Stimulated activated naive CD8-positive, alpha-beta T cell treated with anti-CD3 and anti-CD28 coated beads, Interleukin-15, amount 100 ng/mL, for 72 hours (primary cell): ENCODE measurements at places on chromosomes 6 and 20.

- no peak for DNase-seq
Measured at GRCh38 chr6:147579667-147580066, 71.2 kb downstream of the SAMD5 start.

- peak; percentile 85 for DNase-seq
Measured at GRCh38 chr6:170147832-170148708, 142.8 kb downstream of the DLL1 start.

DNA sequence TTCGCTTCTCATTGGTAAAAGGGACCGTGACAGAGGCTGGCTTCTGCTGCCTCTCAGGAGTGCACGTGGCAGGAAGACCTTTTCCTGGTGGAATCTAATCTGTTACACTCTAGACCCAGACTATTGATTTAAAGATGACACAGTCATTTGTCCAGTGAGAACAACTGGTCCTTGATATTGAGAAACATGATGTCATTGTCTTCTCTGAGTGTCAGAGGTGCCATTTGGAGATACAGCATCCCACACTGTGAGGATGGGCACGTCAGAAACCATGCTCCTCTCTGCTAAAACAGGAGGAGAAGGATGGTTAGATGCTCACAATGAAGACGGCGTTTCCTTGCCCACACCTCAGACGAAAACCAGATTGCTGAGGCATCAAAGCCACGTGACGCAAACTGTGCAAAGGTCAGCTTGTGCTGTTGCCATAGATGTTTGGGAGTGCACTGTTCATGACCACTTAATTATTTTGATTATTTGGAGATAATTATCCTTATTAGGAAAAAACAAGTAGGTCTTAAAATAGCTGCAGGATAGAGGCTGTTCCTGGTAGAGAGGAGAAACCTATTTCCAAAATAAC lies 169.0 kb downstream of the SMOC2 start:
- no peak for DNase-seq

GRCh38 chr6:120405947-120406346 lies 928.3 kb downstream of the TBC1D32 start:
- no peak for DNase-seq

GRCh38 chr6:129923530-129924250 lies 62.6 kb upstream of the TMEM244 start:
- DNase-seq = no peak

DNA sequence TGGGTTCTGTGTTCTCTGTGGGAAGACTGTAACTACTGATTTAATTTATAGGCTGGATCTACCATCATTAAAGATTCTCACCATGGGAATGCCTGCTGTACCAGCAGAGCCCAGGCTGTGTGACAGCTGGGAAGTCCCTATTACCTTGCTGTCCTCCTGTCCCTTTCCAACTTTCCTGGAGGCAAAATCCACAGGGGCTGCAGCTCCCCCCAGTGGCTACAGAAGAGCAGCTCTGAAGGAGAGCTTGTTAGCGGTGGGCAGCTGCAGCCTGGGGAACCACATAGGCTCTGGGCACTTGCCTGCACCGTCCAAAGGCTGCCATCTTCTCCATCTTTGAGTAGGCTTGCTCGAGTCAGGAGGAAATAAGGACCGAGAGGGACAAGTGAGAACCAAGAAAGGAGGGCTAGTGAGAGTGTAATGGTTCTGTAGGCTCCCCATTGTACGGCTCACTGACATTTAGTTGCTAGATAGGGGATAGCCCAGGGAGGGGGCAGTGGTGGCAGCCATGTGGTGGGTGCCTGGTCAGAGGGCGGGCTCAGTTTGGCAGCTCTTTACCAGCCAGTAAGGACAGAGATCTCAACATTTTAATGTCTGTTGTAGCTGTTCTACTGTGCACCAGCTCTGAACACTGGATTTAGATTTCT lies 155.1 kb upstream of the MLIP start:
- DNase-seq = peak; percentile 34

GRCh38 chr6:154510144-154510905 lies at the start of gene CNKSR3:
Gene CNKSR3 (minus strand): TSS chr6:154510685. CDS start chr6:154510114, 571 bp downstream.
- peak; percentile 42 for DNase-seq

DNA sequence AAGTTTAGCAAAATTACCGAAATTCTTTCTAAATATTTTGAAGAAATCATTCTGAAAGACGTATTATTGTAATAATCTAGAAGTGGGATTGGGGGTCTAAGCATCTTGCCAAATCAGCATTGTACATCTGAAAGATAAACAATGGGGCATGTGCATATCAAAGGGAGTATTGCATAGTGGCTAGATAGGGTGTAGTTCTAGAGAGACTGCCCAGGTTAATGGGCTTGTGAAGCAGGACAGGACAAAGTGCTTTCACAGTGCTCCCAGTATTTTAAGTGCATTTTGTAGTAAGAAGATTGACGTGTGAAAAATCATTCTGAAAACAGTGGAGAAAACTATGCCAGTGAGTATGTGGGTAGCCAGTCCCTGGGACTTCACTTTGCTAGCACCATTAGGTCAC lies 236.8 kb downstream of the ZFAND3 start:
- no peak for DNase-seq

DNA sequence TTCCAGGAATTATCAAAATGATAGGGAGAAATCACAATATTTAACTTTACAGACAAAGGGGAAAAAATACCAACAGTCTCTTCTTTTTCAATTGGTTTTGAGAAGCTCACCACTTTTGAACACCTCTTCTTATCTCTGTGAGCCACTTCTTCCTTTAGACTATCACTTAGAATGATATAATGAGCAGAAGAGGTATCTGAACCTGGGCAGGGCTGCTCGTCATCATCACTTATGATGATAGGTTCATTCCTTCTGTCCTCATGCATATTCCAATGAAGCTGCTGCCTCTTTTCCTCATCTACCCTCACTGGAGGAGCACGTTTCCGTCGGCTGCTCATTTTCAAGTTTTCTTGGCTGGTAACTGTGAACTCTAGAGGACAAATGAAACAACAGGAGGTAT lies 9.2 kb downstream of the SHPRH start:
- DNase-seq = no peak

DNA sequence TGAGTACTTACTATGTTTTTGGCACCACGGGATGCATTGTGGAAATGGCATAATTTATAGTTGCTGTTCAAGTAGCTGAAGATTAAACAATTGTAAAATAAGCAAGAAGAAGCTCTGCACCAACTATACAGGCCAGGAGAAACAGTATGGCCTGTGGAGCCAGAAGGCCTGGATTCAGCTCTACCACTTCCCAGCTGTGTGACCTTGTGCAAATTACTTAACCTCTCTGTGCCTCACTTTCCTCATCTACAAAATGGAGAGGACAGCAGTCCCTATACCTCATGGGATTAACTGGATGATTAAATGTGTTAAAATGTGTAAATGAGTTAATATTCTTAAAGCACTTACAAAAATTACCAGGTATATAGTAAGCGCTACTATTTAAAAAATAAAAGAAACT lies 49.1 kb downstream of the CNKSR3 start:
- DNase-seq = no peak

DNA sequence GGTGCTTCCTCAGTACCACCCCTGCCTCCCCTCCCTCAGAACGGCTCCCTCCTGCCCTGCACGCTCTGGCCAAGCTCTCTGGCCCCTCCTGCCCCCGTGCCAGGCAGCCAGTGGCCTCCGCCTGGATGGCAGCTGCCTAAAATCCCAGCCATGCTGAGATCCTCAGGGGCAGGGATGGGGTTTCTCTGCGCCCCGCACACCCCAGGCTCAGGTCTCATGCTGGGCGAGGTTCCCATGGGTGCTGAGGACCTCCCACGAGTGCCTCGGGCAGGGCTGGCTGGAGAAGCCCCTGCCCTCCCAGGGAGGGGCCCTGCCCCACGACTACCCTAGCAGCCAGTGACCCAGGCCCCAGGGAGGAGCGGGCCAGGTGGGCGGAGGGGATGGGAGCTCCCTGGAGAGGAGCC lies 2.7 kb downstream of the PTK6 start:
- DNase-seq = no peak

DNA sequence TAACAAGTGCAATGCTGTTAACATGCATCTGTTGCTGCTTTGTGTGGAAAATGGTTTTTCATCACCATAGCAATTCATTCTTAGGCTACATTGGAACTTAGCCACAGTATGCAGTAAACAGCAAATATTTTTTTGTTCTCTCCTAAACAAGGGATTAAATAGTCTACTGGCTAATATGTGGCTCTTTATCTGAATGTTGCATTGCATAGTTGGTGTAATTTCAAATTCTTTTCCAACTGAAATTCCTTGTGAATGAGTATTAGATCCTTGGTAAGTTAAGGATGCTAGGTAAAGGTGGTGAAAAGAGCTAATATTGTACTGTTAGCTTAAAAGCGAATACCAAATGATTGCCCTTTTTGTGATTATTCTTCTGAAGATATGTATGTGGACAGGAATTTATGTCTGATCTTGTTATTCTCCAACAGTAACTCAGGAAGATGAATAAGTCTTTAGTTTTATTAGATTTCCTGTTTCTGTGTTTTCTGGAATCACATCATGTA lies 958 bp downstream of the MLIP start:
- no peak for DNase-seq

- no peak for DNase-seq
Measured at GRCh38 chr6:135936606-135937005, 85.1 kb downstream of the PDE7B start.

DNA sequence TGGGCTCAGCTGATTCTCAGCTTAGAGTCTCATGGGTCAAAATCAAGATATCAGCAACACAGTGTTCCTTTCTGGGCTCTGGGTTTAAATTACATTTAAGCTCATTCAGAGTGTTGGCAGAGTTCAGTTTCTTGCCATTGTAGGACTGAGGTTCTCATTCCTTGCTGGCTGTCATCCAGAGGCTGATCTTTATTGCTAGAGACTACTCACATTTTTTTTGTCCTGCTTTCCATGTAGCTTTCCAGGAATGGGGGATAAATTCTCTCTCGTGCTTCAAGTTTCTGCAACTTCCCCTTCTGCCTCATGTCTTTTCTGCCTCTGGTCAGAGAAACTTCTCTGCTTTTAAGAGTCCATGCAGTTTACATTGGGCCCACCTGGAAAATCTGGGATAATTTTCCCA lies 86.9 kb downstream of the RFX6 start:
- no peak for DNase-seq

DNA sequence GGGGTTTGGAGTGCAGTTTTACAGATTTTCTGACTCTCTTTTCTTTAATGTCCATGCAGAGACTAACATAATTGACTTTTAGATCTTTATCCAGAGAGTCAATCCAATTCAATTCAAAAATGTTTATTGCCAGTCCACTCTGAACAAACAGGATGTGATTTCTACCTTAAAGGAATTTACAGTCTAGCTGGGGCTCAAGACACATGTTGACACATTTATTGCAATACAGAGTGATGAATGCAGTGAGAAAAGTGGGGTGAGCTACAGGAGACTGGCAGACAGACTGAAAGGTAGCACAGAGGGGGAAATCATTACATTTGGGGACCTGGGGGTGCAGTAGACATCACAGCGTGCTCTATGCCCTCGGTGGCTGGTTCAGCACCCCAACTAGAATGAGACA lies 193.9 kb downstream of the SLC24A3 start:
- no peak for DNase-seq

DNA sequence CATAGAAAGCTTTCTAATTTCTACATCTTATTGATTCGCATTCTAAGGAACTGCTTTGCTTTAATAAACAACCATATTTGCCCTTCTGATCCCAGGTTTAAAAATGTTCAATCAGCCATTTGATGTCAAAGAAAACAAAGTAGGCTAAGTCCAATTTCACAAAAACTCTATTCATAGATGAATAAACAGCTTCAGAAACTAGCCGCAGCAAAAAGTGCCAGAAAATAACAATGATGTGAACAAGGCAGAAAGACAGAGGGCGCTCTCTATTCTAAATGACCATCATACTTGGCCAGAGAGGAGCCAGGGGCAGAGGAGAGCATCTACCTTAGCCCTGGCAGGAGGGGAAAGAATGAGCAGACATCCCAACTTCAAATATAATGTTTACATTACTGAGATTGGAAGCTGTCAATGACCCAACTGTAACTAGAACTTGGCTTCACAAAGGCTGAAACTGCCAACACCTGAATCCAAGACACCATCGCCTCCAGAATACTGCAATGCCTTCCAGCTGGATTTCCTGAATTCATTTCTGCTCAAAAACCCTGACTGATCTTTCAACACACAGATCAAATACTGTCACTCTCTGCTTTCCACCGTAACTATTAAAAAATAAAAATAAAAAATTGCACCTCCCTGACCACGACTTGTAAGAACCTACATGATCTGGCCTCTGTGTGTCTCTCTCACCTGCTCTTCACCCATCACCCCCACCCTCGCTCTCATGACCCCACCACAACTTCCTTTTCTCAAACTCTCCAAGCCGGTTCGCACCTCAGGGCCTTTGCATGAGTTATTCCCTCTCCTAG lies 9.5 kb downstream of the CNKSR3 start:
- no peak for DNase-seq

- DNase-seq = no peak
Measured at GRCh38 chr20:11426948-11427347, 490.7 kb upstream of the BTBD3 start.

GRCh38 chr6:116029535-116029934 lies 31.2 kb downstream of the FRK start:
- DNase-seq = no peak

DNA sequence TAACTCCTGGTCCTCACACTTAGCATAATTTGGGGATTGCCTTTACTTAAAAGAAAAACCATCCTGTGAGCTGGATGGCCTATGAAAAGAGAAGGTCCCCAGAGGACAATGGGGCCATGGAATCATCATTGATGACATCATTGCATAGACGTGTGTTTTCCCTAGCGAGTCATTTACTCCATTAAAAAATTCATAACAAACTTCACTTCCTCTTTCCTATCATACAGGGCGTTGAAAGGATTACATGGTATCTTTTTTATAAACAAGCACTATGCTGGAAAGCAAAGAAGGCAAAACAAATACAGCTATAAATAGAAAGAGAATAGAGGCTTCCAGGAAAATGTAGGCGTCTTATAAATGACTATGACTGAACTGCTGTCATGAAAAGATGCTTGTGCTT lies 11.3 kb upstream of the COL12A1 start:
- no peak for DNase-seq

DNA sequence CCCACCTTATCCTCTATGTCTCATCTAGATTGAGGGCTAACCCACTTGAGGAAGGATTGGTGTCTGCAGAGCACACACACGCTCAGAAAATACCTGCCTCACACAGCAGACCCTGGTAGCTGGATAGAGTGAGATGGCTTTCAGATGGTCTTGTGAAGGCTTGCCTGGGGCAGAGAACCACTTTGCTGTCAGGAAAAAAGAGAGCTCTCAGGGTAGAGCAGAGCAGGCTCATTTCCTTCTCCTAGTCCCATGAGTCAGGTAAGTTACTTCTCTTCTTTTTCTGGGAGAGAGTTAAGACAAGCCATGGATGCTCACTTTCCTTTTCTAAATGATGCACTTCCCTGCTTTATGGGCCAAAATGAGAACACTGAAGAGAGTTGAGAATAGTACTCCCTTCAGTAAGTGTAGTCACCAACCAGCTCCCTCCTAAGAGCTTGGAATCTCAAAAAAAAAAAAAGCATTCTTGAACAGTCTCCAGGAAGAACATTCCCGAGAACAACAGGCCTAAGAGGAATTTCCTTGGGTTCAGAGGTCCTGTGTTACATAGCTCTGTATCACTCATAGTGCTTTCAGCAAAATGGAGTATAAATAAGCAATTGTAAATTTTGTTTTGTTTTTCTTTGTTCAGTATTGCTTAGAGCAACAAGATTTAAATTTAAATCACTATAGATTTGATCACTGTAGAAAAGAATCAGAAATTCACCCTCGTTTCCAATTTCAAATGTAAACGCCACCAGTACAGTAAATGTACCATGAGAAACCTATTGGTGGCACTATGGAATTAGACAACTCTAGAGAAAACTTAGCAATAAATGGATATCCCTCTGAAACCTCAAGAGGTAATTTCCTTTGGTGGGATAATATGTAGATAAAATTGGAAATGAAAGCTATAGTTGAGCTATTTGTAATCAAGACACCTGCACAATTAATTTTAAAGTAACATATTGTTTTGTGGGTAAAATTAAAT lies 530.3 kb downstream of the RFPL4B start:
- no peak for DNase-seq

- no peak for DNase-seq
Measured at GRCh38 chr6:166485651-166486535, 100.6 kb downstream of the RAMACL start.
